ENCODE measurements at places on chromosomes 6 and 20.

GRCh38 chr20:25468126-25469075 lies 60.9 kb downstream of the GINS1 start:
- DNase-seq, result no peak

DNA sequence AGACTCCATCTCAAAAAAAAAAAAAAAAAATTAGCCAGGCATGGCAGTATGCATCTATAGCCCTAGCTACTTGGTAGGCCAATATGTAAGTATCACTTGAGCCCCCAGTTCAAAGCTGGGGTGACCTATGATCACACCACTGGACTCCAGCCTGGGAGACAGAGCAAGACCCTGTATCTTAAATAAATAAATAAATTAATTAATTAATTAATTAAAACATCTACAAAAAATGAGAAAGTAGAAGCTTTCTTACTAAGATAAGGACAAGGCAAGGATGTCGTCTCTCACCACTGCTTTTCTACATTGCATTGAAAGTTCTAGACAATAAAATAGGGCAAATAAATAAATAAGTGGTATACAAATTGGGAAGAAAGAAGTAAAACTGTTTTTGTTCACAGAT lies 134.3 kb upstream of the CARMIL1 start:
- no peak for DNase-seq

GRCh38 chr6:43016943-43017334 lies 2.9 kb downstream of the KLHDC3 start:
- no peak for DNase-seq

- no peak for DNase-seq
Observed at GRCh38 chr6:141552031-141552430, 580.7 kb upstream of the GJE1 start.

DNA sequence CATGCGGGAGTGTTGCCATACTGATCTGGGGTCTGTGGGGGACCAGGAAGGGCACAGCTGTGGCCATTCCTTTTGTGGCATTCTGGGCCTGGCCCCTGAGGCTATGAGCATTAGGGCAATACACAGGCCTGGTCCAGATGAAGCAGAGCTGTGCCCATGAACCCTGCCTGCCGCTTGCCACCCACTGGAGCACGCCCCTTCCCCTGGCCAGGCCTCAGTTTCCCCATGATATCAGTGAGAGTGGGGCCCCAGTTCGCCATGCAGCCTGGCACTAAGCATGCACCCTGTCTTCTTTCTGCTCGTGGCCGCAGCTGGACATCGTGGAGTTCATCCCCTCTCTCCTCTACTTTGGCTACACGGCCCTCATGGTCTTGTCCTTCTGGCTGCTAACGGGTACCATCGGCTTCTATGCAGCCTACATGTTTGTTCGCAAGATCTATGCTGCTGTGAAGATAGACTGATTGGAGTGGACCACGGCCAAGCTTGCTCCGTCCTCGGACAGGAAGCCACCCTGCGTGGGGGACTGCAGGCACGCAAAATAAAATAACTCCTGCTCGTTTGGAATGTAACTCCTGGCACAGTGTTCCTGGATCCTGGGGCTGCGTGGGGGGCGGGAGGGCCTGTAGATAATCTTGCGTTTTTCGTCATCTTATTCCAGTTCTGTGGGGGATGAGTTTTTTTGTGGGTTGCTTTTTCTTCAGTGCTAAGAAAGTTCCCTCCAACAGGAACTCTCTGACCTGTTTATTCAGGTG lies 42.4 kb downstream of the PLAGL2 start:
- no peak for DNase-seq

- peak; percentile 49 for DNase-seq
Observed at GRCh38 chr20:46552460-46553420, 2.3 kb upstream of the OCSTAMP start.

GRCh38 chr20:40991181-40991889 lies 37.3 kb upstream of the TOP1 start:
- DNase-seq, result peak; percentile 14

- DNase-seq, result no peak
Observed at GRCh38 chr6:126788861-126789365, 329.6 kb upstream of the RSPO3 start.

DNA sequence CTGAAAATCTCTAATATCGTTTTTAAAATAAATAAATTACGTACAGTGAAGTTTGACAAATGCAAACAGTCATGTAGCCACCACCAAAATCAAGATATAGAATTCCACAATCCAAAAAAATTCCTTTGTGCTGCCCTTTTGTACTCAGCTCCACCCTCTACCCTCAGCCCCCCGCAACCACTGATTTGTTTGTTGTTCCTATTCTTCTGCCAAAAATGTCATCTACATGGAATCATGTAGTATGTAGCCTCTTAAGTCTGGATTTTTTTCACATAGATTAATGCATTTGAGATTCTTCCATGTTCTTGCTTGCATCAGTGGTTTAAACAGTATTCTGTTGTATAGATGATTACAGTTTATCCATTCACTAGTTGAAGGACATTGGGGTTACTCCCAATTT lies 8.5 kb upstream of the REPS1 start:
- DNase-seq, result no peak

- no peak for DNase-seq
Observed at GRCh38 chr6:10194816-10195672, 219.8 kb downstream of the TFAP2A start.

DNA sequence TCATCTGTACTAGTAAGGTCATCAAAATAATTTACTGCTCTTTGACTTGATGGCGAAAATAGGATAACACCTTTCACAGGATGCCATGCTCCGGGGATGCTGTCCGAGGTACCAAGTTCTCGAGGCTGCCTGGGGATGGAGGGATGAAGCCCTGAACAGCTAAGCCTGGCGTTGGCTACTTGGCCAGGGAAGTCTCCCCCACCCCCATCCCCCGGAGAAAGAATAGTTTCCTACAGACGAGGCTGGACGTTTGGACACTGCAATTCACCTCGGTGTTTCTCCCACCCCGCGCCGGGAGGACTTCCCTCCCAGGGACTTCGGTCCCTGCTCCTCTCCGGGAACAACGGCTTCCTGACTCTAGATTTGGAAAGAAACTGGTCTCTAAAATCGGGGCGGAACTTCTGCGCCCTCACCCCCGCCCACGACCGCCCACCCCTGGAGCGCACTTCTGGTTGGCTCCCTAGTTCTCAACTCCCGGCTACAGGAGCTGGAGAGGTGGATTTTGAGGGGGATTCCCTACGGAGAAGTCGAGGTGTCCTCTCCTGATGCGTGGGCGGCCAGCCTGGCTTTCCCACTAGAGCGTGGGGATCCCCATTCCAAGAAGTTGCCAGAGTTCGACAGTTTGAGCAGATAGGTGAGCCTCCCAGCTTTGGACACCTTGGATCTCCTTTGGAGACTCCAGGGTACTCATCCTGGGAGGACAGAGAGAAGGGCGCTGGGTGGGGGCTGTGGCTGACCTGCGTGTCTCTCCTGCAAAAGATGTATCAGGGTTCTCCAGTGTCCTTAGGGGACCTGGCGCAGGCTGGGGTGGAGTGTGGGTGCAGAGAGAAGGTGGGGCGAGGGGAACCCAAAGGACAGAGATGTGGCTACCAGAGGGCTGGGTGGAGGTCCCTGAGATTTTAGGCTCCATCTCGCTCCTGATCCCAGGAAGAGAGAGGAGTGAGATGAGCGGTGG lies 1.1 kb downstream of the PCSK2 start:
- DNase-seq, result no peak

DNA sequence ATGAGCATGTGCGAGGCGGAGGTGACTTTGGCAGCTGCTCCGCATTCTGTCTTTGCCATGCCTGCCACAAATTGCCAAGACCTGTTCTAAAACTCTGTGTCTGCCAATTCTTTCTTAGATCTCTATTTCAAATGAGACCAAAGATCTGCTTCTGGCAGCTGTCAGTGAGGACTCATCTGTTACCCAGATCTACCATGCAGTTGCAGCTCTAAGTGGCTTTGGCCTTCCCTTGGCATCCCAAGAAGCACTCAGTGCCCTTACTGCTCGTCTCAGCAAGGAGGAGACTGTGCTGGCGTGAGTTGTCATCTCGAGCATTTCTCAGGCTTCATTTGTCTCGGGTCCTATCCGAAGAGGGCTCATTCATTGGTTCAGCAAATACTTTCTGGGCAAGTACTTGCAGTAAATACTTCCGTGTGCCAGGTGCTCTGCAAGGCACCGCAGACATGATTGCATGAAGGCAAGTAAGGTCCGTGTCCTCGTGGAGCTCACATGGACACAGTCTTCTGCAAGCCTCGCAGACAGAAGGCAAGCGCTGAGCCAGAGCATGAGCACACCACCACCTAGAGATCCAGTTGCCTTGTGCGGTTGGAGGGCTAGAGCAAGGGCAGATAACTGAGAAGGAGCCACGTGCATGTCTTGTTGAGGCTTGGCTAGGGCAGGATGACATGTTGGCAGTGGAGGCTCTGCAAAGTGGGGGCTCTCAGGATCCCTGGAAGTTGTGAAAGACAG lies 19.7 kb upstream of the MROH8 start:
- DNase-seq, result no peak

- DNase-seq, result no peak
Observed at GRCh38 chr6:20583444-20583800, 49.2 kb downstream of the CDKAL1 start.

DNA sequence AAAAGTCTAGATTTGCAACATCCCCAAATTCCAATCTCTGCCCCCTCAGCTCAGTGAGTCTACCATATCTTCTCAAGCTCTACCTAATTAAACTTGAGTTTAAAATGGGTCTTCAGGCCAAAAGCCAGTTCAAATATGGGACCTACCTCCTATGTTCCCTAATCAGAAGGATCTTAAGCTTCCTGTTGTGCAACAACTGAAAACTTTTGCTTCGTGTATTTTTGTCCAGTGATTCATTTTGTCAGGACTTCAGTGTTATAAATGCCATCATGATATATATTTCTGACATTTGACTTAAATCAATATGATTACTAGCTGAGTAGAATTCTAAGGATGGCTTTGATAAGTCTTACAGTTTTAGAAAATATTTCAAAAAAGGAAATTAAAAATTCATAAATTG lies 622.6 kb upstream of the PTCHD4 start:
- no peak for DNase-seq

DNA sequence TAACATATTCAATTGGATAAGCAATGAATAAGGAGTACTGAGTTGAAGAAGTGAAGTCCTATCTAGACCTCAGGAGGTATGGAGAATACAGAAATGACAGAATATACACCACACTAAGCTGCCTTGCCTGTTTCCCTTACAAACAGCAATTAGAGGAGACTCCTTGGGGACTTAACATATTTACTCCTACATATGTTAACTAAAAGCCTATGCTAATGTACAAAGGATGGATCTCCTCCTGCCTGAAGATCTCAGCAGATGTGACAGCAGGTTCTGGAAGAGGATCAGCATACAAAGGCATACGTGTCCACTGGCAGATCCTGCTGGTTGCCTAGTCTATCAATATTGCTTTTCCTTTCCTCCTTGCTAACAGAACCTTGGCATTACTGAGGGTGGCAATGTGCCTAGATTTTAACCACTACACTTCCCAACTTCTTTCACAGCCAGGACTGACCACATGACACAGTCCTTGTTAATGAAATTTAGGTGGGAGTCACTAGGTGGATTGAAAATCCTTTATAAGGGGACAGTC lies 29.6 kb downstream of the PRKN start:
- no peak for DNase-seq

DNA sequence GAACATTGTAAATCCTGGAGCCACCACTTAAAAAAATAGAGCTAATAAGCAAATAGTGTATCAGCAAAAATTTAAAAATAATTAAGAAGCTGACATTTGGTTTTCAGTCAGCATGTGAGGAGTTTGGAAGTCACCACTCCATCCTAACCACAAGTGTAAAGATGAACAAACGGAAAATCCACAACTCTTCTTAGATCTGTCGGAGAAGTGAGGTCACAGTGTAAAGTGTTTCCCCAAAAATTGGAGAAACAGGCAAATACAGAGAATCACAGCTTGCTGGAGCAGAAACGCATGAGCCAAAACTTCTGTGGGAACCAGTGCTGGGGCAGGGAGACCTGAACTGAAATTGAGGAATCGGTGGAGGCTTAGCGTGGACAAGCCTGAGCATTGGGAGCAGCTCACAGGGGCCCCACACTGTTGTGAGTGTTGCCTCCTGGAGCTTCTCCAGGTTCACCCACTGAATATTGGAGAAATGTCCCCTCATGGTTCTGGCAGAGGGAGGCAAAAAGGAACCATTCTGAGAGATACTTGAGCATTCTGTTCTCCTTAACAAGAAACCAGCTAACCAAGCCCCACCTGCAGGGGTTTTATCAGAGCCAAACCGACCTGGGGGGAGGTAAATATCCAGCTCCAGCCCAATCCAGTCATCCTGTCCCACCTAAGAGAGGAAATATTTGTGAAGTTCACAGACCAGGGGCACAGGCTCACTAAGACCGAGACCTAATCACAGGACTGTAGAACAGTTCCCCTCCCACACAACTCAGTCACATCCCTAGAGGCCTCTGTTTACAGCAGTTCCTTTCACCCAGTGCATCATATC lies 192.0 kb downstream of the ERMARD start:
- no peak for DNase-seq

- DNase-seq, result no peak
Observed at GRCh38 chr6:11288065-11288464, 55.6 kb upstream of the NEDD9 start.

DNA sequence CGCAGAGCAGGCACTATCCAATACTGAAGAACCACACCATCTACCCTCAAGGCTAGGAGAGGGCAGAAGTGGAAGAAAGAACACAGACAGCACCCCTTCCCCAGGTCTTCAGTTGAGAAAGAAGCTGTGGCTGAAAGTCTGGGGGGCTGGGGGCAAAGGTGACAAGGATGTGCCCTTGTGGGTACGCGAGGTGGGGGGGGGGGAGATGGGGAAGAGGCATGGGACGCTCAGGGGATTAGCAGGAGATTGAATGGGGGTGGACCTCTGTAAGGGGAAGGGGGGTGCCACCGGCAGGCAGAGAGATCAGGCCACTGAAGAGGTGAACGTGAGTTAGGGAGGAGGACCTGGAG lies 1.1 kb downstream of the B4GALT5 start:
- DNase-seq, result no peak

GRCh38 chr6:7218406-7218988 lies 94.5 kb downstream of the SSR1 start:
- DNase-seq, result no peak

- DNase-seq, result no peak
Observed at GRCh38 chr6:158347335-158347734, 35.1 kb downstream of the TULP4 start.

GRCh38 chr6:166270706-166271375 lies 37.4 kb downstream of the PRR18 start:
- no peak for DNase-seq

- DNase-seq, result peak; percentile 72
Observed at GRCh38 chr6:119350202-119350951, 816 bp upstream of the MAN1A1 start.

DNA sequence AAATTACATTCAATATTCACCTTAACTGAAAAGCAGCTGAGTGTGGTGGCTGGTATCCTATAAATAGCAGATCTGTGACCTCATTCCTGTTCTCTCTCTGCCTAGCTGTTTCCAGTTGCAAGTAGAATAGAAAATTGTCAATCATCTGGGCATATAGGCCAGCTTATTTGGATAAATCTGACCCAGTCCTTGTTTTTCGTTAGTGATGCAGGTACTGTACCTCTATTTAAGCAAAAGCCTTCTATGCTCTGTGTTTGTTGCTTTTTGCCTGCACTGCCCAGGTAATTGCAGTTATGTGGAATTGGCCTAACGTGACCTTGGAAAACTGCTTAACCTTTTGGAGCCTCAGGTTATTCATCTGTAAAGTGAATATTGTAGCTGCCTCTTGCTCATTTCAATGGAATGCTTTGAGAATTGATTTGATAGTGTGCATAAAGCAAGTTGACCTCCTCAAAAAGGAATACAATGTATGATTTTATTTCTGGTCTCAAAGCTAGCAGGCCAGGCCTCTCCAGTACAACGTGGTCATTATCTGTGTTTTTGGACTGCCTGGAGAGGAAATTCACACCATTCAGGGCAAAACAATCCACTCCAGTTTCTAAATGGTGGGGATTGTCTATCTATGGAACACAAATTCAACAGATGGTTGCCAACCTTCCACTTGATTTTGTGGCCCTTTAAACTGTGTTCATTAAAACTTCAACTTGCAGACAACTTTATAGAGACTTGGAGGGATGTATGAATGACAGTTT lies 508.7 kb upstream of the CITED2 start:
- DNase-seq, result no peak
